ENCODE measurements at places on chromosomes 12 and 14.

DNA sequence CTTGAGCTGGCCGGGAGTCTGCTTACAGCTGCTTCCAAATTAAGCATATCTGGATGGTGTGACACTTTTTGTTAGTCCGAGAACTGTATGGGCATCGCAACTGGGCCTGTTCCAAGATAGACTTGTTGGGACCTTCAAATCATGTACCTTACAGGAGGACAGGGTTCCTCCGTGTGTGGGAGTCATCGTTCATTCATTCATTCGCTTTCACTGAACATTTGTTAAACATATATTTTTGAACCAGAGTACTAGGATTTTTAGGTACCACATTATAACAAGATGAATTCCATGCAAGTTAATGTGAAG lies 387 bp upstream of the IPO8 start:
- DNase-seq: no peak

- no peak for DNase-seq
These were observed 8.4 kb upstream of the CALM1 start for GRCh38 chr14:90388437-90388836.

- no peak for DNase-seq
These were observed 48.1 kb upstream of the ATXN7L3B start for GRCh38 chr12:74489543-74489942.

DNA sequence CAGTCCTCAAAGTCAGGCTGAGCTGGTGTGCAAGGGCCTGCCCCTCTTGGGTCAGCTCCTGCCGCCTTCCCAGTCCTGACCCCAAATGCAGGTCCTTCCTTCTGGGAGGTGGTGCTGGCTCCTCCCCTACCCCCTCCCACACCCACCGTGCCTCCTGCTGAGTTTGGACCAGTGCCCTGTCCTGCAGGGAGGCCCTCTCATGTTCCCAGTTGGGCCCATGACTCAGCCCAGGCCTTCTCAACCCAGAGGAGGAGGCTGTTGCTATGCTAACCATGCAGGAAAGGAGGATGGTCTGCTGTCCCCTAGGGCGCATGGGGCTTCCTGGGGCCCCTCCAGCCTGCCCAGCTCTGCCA lies 4.4 kb downstream of the ZBTB42 start:
- DNase-seq: no peak

- no peak for DNase-seq
These were observed 59.6 kb downstream of the FBXO33 start for GRCh38 chr14:39372656-39373055.

GRCh38 chr12:47722941-47723631 lies 2.2 kb downstream of the ENDOU start:
- DNase-seq: no peak

DNA sequence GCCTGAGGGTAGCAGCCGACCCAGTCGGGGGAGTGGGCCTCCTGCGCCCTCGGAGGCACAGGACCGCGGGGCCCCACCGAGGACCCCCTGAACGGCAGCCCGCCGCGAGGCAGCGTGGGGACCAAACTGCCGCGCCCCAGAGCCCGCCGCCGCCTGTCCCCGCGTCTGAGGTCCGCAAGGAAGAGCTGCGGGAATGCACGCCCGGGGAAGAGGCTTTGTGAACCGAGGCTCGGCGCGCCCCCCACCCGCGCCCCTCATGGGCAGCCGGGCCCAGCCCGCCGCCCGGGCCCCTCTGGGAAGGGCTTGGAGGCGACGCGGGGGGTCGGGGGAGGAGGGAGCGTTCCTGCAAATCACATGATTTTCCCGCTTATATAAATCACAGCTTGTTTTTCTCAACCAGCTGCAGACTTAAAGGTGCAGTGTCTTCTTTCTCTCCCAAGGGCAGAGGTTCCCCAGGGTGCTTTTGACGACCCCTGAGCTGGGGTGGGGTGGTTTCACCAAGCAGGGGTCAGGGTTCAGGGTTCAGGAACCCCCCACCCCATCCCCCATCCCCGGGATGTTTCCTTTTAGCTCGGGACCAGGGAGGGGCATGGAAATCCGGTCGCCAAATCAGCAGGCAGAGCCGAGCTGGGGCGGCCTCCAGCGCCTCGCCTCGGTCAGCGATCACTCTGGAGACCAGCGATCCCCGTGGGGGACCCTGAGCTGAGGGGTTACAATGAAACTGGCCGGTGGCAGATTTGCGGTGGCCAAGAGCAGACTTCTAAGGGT lies 44.7 kb upstream of the ATP23 start:
- DNase-seq: peak; percentile 91

- DNase-seq: no peak
These were observed 379.4 kb downstream of the ALG10 start for GRCh38 chr12:34401659-34402227.

- no peak for DNase-seq
These were observed 49.6 kb downstream of the CALM1 start for GRCh38 chr14:90446405-90446804.

DNA sequence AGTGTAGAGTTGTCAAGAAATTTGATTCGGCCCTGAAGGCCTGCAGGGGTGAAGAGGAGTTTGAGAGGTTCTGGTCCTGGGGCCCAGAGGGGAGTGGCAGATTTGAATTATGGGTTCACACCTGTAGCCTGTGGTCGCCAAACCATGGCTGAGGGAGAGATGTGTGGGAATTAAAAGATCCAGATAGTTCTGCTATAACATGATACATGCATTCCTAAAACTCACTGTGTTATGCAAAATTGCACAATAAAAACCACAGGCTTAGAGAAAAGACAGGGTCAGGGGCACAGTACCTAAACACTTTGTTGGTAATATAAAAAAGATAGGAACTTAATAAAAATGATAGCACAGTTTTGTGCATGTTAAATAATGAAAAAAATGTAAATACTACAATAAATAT lies 106.2 kb downstream of the TMEM30B start:
- no peak for DNase-seq

DNA sequence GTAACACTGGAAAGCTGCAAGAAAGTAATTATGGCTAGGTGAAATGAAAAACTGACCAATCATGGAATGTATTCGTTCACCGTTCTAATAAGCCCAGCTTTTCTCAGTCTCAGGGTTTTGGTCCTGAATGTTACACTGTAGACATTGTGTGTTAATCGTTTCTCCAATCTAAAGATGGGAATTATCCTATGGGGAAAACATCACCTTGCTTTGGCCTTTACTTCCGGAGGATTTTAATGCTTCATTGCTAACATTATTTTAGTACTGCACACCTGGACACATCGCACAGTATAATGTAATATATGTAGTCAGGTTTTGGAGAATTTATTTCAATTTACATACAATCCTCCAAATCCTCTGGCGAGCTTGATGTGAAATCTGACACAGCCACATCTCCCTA lies 1.2 kb upstream of the TRHDE start:
- peak; percentile 47 for DNase-seq

DNA sequence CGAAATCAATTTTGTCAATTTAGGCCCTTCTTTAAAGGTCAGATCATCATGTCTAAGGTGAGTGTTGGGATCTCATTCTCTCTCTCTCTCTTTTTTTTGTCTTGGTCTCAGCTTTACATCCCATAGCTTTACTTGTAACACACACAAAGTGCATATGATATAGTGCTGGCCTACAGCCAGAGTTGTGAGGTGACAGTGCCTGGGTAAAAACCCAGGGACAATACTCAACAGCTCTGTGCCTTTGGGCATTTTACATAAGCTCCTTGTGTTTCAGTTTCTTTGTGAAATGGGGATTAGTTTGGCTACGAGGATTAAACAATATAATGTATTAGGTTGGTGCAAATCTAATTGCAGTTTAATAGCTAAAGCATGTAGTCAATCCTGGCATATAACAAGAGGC lies 40.2 kb downstream of the GRIP1 start:
- no peak for DNase-seq

- no peak for DNase-seq
These were observed 26.7 kb downstream of the CRY1 start for GRCh38 chr12:107066691-107067090.
